ENCODE measurements at places on chromosomes 6 and 20.

GRCh38 chr6:21616005-21616404, 22.5 kb downstream of the SOX4 start:
- no peak for DNase-seq

DNA sequence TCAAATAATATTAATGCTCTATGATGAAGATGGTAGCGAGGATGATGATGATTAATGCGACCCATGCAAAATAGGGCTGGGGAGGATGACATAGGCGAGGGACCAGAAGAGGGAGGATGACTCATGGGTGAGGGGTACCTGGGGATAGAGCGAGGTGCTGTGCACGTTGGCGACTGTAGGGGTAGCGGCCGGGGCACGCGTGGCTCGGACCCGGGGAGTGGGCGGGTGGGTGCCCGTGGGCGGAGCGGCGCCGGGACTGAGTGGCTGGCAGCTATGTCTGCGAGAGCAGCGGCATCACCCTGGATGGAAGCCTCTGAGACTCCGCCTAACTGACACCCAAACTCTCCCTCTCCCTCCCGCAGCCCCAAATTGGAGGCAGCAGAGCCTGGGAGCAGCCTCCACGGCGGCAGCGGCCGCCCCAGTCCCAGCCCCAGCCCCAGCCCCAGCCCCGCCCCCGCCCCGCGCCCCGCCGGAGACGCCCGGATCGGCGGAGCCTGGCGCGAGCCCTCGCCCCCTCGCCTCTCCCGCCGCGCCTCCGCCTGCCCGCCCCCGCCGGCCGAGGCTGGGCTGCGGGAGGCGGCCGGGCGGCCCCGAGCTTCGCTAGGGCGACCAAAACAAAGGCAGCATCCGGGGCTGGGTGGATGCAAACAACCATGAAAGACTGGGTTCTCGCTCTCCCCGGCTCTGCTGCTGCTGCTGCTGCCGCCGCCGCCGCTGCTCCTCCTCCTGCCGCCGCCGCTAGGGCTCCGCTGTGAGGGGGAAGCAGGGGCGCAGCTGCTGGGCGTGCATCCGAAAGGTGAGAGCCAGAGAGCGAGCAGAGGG, at the start of gene RIMS1:
RIMS1 (plus strand) TSS at position 367 of the 822 bp plus-strand sequence. CDS start 474 bp downstream, outside the sequence.
- peak; percentile 14 for DNase-seq

- no peak for DNase-seq
Observed at GRCh38 chr6:20946022-20946421, 411.8 kb downstream of the CDKAL1 start.

DNA sequence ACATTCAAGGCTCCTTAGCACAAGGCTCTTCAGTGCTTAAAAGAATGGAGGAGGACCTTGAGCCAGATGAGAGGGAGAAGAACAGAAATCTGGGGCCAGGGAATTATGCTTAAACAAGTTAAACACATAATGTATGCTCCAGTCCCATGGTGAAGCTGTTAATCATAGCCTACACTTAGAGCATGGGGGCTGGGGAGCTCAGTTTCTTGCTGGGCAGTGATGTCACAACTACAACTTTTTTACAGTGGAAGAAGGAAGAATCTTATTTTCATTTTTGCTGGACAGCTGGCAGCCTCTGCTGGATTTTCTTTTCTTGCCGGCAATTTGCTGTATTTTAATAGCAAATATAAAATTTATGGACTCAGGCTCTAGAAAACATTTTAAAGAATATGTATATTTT, 432.5 kb downstream of the CD109 start:
- no peak for DNase-seq

DNA sequence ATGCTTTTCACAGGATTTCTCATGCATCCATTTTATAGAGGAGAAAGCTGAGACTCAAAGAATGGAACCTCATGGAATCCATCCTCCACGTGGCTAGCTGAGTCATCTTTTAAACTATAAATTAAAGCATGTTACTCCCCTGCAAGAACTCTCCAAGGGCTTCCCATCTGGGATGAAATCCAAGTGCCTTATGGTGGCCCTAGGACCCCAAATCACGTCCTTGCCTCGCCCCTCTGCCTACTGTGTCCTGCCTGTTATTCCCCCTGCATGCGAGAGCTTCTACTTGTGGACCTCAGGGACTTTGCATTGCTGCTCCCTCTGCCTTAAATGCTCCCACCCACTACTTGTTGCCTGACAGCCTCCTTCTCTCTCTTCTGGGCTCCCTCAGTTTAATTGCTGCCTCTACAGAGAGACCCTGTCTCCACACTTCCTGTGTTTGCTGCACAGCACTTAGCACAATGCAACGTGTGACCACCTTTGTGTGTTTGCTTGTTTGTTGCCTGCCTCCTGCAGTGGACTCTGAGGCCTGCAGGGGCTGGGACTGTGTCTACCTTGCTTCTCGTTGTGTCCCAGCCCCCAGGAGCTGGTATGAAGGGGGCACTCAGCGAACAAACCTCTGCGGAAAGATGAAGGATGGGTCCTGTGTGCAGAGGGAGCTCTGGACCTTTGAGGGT, 39.4 kb downstream of the TOX2 start:
- DNase-seq = no peak

DNA sequence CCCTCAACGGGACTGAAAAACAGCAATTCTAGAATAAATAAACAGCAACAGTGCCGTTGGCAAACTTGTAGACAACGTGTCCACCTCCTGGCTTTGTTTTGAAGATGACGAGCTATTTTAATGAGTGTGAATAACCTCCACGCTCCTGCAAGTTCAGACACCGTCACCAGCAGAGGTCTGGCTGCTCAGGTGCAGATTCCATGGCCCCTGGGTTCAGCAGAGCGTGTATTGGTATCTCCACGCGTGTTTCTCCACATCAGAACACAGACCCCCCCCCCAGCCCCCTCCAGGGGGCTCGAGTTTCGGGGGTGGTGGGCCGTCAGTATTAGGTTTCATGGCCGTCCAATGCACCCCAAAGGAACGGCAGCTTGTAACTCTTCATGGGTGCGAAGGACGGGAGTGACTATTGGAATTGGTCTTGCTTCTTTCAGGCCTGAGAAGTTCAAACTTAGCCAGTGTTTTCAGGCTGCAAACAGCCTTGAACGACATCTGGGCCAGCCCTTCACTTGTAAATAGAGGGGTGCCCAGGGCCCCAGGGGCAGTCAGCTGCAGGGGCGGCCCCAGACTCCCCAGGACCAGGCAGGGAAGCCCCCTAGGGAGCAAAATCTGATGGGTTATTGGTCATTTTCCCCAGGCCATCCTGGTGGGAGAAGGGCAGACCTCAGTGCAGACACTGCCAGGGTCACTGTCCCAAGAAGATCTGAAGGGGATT, 308.6 kb downstream of the TAF4 start:
- DNase-seq = no peak

DNA sequence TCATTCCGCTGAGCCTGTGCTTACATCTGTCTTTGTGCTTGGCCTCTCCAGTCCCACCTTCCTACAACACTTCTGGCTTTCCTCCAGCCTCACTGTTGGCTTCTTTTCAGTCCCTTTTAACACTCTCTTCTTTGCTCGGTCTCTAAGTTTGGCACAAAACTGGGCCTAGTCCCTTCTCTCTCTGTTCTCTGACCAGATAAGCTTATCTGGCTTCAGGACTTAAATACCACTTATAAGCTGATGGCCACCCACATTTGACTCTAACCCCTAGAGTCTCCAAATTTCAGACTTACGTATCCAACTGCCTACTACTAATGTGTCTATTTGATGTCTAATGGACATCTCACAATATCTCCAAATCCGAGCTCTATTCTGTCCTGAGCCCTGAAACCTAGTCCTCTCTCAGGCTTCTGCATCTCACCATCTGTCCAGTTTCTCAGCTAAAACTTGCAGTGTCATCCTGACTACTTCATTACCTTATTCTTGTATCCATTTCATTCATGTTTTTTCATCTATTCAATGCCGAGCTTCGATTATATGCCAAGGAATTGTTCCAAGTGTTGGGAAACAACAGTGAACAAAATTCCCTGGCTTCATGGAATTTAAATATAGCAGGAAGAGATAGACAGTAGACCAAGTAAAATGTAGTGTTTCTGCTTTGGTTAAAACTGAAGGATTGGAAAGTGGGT, 40.1 kb downstream of the TBPL1 start:
- no peak for DNase-seq

DNA sequence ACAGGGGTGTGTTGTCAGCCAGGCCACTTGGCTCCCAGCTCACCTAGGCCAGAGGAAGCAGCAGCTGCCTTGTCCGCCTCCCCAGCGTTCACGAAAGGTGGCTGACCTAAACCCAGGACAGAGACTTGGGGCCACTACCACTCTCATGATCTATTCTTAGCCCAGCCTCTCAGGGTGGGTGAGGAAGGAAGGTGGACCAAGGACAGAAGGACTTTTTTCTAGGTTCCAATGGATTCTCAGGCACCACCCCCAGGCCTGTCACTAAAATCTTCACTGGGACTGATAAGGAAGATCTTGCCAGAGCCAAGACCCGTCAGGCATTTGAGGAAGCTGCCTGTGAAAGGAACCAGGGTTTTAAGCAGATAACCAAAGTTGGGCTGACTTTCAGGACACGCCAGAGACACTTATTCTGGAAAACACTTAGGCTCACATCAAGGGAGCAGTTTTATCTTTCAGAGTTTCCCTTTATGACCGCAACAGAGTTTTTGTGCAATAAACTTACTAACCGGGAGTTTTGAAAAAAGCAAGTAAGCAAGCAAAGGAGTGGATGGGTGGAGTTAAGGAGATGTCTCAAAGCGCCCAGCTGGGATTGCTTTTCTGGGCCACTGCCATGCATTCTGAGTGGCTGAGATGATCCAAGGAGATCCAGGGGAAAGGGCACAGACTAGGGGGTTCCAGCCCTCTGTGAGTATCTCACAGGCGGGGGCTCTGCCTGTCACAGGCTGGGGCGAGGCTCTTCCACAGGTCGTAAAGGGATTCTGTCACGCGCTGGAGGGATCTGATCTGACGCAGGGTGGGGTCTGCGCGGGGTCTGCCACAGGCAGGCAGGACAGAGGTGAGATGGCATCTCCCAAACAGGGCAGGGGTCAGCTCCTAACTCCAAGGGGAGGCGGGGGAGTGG, 989 bp downstream of the FITM2 start:
- DNase-seq = no peak

DNA sequence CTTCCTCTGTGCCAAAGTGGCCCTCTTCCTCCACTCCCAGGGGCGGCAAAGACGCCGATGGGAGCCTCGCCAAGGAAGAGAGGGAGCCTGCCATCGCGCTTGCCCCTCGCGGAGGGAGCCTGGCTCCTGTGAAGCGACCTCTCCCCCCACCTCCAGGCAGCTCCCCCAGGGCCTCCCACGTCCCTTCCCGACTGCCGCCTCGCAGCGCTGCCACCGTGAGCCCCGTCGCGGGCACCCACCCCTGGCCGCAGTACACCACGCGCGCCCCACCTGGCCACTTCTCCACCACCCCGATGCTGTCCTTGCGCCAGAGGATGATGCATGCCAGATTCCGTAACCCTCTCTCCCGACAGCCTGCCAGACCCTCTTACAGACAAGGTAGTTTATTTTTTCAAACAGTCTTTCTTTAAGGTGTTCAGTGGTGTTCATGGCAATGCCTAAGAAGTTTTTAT, 64.9 kb downstream of the FNDC1 start:
- DNase-seq = no peak

DNA sequence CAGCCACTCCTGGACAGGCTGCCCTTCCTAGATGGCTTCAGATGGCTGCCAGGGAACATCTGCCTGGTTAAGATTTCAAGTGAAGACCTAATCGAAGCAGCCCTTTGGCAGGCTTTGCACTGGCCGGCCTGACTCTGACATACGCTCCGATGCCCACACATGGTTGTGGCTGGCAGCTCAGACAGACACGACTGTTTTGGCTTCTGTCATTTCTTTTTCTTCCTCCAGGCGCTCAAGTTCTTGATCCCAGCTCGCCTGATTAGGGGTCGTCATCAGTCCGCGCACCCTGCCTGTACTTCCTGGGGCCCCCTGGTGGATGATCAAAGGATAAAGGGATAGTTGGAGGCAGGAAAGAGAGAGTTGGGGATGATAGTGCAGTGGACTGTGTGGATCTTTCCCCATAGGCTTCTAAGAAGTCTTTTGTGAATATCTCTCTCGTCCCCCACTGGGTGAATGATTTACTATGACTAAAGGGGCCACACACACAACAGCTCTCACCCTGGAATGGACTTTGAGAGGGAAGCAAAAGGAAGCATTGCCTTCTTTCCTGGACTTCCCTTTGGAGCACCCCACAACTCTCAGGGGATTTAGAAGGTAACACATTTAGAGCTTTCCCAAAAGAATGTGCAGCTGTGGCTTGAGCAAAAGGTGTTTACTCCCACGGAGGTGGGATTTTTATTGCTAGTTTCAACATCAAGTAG, 21.4 kb upstream of the TRAM2 start:
- DNase-seq = no peak

- no peak for DNase-seq
Observed at GRCh38 chr20:49854190-49854875, 41.7 kb downstream of the SLC9A8 start.

GRCh38 chr6:16632101-16632500, 129.2 kb downstream of the ATXN1 start:
- DNase-seq = no peak

- DNase-seq = no peak
Observed at GRCh38 chr6:54847799-54848597, 1.4 kb downstream of the FAM83B start.

- no peak for DNase-seq
Observed at GRCh38 chr20:12098421-12098820, 180.7 kb downstream of the BTBD3 start.

DNA sequence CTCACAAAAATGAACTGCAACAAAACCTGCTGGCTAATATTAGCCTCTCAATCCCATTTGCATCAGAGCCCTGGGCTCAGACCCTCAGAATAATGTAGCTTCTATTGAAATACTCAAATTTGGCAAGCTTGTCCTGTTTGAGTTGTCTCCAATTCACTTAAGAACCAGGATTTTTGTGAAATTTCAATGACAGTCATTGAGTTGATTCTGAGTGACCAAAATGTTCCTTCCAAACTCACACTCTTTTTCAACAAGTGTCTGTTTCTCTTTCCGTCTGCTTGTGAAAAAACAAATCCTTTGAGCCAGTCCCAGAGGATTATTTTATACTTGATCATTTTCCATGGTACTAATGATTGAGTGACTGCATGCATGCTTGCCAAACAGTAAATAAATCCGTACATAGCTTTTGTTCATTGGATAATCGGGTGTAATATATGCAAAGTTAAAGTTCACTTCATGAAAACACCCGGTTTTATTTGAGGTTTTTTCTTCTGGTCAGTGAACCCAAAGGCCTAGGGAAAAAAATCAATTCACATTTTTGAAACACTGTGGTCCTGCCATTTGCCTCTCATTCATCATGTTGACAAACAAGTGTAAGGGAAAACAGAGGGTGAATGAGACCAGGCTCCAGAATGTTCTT, 16.4 kb upstream of the SLC22A2 start:
- DNase-seq = no peak

DNA sequence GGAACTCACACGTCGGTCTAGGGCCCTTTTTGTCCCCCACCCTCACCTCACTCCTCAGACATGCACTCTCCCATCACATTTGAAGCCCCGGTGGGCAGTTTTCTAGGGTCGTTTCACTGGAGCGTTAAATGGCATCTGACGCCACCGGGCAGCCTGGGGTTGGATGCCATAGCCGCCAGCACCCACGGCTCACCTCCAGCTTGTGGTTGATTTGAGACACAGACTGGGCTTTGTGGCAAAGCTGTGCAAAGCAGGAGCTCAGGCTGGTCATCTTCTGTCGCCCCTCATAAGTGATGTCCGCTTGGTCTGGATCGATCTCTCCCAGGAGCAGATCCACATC, 530 bp downstream of the GOPC start:
- no peak for DNase-seq

- peak; percentile 58 for DNase-seq
Observed at GRCh38 chr6:36682328-36683144, 4.0 kb downstream of the CDKN1A start.
